ENCODE measurements at places on chromosomes 3 and 15.

GRCh38 chr3:159859836-159860235 lies 128.8 kb upstream of the IL12A start:
- DNase-seq = no peak

DNA sequence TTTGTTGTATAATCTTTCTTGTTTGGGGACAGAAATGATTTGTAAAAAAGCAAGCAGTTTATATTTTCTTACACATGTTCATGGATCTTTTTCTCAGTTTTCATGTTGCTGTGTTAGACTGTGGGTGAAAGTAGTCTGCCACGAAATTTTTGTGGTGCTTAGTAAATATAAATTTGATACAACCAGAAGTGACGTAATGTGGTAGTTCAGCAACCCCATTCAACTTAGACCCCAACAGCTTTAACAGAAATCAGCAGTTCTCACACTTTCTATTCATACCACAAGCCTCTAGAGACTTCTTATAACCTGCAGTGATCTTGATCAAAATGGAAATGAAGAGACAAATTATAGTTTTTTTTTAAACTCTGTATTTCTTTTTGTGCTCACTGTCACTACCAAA lies 120.2 kb upstream of the IGSF10 start:
- DNase-seq = no peak

DNA sequence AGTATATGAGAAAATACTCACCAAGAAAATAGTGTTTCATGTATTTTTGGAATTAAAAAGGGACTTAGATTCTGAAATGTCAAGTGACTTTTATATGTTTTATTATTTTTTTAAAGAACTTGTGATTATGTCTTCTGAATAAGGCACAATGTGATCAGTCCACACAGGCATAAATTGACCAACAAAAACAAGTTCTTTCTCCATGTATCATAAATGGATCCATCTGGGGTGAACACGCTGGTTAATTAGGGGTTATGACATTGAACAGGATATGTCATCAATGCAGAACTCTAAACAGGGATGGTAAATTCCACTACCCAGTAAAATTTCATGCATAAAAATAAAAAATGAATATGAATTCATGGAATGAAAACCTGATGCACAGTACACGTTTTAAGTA lies 31.3 kb upstream of the PIK3CA start:
- no peak for DNase-seq

DNA sequence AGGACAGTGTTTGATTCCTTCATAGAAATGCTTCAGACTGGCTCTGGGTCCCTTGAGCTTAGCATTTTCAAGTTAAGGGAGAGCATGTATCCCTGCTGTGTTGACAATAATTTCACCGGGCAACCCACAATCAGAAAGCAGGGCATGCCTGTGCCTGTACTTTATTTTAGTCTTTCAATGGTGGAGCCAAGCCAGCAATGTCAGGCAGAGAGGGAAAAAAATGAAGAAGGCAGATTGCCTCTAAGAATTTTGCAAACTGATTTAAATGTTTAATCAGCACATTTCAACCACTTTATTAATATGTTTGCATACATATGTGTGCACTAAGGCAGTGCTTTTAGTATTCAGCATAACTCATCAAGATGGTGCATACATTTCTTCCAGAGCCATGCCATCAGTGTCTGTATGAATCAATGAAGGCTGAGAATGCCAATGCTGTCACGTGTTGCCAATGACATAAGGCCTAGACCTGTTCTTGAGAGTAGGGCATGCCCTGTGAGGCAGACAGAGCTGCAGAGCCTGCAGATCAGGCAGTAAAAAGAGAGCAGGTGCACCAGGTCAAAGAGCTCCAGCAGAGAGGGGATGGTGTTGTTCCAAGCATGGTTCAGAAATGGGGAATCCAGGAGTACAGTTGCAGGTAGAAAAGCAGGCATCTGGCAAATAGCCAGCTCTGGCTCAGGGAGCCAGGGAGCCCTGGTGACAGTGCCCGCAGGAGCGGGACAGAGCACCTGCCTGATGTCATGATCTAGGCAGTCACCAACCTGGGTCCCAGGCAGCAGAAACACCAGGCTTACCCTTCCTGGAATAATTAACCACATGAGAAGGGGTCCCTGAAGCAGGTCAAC lies 508.5 kb downstream of the GABRG3 start:
- DNase-seq = no peak

GRCh38 chr3:115409596-115409995 lies 213.7 kb upstream of the GAP43 start:
- DNase-seq = no peak

DNA sequence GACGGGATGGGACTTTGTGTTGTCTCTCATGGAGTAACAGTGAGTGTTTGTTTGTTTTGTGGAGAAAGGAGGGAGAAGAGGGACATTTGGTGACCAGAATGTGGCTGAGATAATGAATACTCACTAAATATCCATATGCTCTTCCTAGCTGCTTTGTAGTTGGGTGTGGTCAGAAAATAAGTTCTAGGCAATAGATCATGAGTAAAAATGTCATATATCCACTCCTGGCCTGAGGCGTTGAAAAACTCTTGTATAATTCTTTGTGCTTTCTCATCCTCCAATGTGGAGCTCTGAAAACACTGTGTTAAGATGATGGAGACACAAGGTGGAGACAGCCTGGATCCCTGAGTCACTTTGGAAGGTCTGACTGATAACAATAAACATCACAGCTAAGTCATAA lies 28.0 kb upstream of the IL16 start:
- no peak for DNase-seq

GRCh38 chr3:25007974-25008658 lies 419.9 kb upstream of the RARB start:
- DNase-seq = no peak

GRCh38 chr15:88805031-88805780 lies 2.0 kb downstream of the ACAN start:
- DNase-seq = no peak

DNA sequence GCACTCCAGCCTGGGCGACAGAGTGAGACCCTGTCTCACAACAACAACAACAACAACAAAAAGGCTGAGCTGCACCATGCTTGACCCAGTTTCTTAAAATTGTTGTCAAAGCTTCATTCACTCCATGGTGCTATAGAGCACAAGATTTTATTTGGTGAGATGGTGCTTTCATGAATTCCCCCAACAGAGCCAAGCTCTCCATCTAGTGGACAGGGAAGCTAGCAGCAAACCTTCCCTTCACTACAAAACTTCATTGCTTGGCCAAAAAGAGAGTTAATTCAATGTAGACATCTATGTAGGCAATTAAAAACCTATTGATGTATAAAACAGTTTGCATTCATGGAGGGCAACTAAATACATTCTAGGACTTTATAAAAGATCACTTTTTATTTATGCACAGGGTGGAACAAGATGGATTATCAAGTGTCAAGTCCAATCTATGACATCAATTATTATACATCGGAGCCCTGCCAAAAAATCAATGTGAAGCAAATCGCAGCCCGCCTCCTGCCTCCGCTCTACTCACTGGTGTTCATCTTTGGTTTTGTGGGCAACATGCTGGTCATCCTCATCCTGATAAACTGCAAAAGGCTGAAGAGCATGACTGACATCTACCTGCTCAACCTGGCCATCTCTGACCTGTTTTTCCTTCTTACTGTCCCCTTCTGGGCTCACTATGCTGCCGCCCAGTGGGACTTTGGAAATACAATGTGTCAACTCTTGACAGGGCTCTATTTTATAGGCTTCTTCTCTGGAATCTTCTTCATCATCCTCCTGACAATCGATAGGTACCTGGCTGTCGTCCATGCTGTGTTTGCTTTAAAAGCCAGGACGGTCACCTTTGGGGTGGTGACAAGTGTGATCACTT lies 2.0 kb downstream of the CCR5 start:
- DNase-seq = no peak

- no peak for DNase-seq
Observed at GRCh38 chr15:41606997-41607396, 48.0 kb downstream of the TYRO3 start.

- peak; percentile 21 for DNase-seq
Observed at GRCh38 chr3:187958432-187959003, 195.4 kb upstream of the LPP start.

DNA sequence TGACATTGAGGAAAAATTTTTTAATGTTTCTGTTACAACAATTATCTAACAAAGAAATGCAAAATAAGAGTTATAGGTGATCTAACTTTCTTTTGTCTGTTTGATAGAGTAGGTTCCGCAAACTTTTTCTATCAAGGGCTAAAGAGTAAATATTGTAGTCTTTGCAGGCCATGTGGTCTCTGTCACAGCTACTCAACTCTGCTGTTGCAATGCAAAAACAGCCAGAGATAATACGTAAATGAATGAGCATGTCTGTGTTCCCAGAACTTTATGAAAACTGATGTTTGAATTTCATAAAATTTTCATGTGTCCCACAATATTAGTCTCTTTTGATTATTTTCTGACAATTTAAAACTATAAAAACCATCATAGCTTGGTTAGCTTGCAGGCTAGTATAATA lies 73.3 kb downstream of the SLC24A1 start:
- DNase-seq = no peak

DNA sequence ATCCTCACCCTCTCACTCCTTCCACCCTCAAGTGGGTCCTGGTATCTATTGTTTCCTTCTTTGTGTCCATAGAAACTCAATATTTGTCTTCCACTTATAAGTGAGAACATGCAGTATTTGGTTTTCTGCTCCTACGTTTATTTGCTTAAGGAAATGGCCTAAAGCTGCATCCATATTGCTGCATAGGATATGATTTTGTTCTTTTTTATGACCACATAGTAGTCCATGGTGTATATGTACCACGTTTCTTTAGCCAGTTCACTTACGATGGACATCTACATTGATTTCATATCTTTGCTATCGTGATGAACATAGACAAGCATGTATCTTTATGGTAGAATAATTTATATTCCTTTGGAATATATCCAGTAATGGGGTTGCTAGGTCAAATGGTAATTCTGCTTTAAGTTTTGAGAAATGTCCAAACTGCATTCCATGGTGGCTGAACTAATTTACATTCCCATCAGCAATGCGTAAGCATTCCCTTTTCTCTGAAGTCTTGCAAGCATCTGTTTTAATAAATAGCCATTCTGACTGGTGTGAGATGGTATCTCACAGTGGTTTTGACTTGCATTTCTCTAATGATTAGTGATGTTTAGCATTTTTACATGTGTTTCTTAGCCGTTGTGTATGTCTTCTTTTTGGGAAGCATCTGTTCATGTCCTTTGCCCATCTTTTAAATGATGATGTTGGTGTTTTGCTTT lies 650.2 kb downstream of the ZNF385D start:
- DNase-seq = no peak
